Renal pelvis (tissue), 12 donors: ENCODE measurements at places on chromosomes 5 and 9. TPM values are rescaled to one million over a fixed set of nuclear protein-coding genes. Genes with fewer than 3 reads are reported as not detected.

The NMUR2 gene
- 0.09 TPM for polyA plus RNA-seq

The LCN12 gene
- 39.5 TPM for polyA plus RNA-seq

The FOXI1 gene
- 5.8 TPM for polyA plus RNA-seq

The FAM221B gene
- 0.12 TPM for polyA plus RNA-seq

The AFAP1L1 gene
- polyA plus RNA-seq: 22.1 TPM

The SLC46A2 gene
- 0.16 TPM for polyA plus RNA-seq

The SHC3 gene
- 2.3 TPM for polyA plus RNA-seq

The EGFLAM gene
- 10.6 TPM for polyA plus RNA-seq

The SIT1 gene
- 0.58 TPM for polyA plus RNA-seq

The PLK2 gene
- 171 TPM for polyA plus RNA-seq

The NFIL3 gene
- 30.0 TPM for polyA plus RNA-seq

The CRAT gene
- 57.5 TPM for polyA plus RNA-seq

The YTHDC2 gene
- polyA plus RNA-seq: 45.4 TPM

The MZB1 gene
- 0.61 TPM for polyA plus RNA-seq

The SRA1 gene
- polyA plus RNA-seq: 26.8 TPM

The SOX30 gene
- polyA plus RNA-seq: 0.64 TPM

- DNase-seq: peak; percentile 54
Measured at GRCh38 chr9:121261107-121261460, 6.9 kb upstream of the GSN start.

DNA sequence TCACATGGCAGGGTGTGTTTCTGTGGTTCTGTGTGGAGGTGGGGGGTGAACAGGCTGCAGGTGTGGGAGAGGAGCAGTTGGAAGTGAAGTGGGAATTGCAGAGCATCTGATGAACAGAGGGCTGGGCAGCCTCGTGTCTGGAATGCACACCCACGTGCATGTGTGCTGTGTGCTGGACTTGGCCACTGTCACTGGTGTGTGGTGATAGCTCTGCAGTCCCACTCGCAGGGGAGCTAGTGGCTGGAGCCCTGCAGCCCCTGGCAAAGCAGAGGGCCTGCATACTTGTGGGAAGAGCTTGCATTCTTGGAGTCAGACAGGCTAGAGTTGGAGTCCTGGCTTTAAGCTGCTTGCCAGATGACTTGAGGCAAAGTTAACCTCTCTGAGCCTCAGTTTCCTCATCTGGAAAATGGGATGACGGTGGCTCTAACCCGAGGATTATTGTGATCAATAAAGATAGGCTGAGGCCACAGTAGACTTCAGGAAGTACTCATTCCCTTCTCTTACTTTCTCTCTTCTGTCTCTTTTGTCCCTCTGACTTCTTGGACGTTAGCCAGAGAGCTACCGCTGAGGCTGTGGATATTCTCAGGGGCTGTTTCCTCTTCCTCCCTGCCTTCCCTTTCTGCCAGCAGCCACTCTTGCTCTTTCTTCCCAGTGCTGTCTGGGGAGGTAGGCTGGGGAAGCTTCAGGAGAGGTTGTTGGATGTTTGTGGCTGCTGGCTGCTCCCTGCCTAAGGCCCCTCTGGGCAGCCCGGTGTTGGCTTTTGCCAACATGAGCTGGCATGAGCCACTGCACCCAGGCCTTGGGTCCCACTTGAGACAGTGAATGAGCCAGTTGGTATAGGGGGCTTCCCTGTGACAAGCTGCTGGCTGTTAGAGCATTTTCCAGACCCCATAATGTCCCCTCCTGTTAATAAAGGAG is 18.3 kb downstream of the PSAT1 start:
- no peak for DNase-seq

- DNase-seq: no peak
Measured at GRCh38 chr9:18185196-18185595, 288.8 kb upstream of the ADAMTSL1 start.

DNA sequence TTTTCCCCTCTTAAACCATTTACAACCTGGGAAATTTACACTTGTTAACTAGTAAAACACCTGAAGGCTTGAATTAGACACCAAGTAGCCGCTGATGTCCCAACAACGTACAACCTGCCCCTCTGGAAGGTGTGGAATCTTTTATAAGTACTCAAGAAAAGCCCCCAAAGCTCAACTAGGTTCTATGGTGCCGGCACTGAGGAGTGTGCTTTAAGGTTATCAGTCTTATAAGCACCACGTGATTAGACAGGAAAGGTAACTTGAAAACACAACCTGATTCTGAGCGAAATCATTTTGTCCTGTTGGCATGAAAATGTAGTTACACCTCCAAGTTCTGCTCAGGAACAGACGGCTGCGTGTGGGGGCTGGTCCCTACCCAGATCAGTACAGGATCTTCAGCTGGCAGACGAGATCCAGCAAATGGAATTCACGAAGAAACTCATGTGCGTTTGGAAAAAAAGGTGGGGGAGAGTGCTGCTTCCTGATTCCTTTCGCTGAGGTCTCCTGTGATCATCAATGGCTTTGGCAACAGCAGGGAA is 195.5 kb downstream of the MEF2C start:
- no peak for DNase-seq

GRCh38 chr9:18459962-18460584 is 13.9 kb upstream of the ADAMTSL1 start:
- DNase-seq: no peak

DNA sequence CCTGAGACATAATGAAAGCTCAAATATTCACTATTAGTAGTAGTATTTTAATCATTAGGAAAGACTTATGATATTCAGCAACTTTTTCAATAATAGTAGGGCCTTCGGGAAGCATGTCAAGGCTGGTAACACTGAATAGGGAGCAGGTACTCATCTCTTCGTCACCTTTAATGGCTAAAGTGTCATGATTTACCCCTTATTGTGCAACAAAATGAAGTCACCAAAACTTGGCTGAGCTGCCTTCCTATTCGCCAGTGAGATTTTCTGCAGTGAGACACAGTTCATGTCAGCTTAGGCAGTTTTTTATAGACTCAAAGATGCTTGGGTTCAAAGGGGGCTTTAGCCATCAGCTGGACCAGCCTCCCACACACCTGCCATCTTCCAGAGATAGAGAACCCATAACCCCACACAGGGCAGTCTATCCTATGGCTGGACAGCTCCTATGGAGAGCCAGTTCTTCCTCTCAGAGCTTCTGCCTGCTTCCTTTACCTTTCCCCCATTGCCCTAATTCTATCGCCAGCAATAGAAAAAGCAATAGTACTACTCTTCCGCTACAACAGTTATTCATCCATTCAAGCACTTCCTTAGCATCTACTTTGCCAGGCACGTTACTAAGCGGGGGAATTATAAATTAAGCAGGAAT is 2.3 kb upstream of the CPLX2 start:
- no peak for DNase-seq

- no peak for DNase-seq
Measured at GRCh38 chr9:85216601-85217000, 525.2 kb downstream of the AGTPBP1 start.

DNA sequence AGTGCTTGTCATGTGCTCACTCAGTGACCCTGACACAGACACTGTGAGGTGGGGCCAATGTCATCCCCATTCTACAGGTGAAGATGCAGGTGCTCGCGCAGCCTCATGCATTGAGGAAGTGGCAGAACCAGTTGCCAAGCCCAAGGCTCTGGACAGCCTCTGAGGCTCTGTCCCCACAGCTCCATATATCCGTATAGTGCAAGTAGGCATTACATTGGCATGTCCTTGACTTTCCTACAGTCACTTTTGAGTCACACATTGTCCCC is 58.8 kb upstream of the ANGPTL2 start:
- DNase-seq: no peak

- no peak for DNase-seq
Measured at GRCh38 chr5:171688696-171689495, 96.7 kb upstream of the SMIM23 start.

GRCh38 chr9:84103651-84104377 is 123.2 kb downstream of the RMI1 start:
- no peak for DNase-seq

DNA sequence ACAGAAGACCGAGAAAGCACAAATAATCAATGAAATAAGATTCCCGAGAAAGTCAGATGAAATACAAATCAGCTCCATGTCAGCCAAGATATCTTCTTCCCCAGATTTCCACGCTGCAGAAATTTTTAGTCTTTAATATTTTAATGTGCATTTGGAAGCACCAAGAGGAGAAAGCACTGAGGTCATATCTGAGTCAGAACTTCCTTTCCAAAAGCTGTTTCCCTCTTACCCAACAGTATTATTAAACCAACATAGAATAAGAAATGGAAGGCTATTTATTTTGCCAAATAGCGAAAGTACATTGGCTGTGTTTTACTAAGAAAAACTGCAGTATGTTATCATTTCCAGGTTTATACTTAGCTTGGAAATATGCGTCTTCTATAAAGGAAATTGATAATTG is 772.1 kb upstream of the CDH9 start:
- no peak for DNase-seq

DNA sequence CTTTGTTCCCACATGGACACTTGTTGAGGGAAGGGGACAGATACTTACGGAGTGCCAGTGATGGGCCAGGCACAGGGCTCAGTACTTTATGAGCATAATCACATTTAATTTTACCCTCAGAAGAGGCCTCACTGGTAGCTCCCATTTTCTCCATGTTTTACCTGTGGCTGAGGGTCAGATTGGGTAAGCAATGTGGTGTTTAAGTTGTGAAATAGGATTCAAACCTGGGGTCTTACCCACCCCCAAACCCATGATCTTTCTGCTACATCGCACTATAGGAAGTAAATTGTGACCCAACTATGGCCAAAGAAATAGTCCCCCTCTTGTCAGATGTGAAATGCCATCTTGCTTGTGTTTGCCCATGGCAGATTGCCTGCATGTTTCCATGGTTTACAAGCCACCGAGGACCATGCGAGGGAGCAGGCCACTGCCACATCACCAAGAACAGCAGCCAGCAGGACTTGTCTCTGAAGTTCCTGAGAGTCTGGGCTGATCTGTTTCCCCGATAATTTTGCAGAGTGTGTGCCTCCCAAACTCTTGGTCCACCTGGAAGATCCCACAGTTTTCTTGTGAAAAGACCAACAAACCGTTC is 95.4 kb downstream of the MACROH2A1 start:
- DNase-seq: no peak

DNA sequence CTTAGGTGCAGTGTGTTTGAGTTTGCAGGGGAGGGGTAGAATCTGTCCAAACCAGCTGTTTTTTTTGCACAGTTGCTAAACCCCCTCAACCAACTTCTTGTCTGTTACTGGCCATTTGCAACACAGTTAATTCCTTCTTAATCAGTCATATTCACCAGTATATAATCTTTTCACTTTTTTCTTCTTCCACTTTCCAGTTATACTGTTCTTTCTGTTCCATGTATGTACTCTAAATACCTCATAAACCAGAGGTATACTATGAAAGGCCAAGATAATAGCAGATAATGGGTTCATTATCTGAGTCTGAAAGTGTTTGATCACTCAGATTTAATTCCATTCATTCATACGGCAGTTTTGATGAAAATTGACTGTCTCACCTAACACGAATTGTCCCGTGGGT is 11.1 kb downstream of the SMAD5 start:
- no peak for DNase-seq

DNA sequence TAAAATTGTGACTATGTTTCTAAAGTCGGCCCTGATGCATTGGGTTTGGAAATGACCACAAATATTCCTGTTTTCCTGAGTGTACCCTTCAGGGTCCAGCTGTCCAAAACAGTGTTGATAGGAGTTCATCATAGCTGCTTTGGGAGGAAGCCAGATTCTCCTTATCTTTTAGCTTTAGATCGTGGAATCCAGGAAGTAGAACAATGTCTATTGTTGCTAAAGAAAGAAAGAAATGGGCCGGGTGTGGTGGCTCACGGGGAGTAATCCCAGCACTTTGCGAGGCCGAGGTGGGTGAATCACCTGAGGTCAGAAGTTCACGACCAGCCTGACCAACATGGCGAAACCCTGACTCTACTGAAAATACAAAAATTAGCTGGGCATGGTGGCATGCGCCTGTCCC is 9.5 kb downstream of the CAVIN4 start:
- no peak for DNase-seq

GRCh38 chr5:173762045-173762444 is 126.1 kb upstream of the CPEB4 start:
- DNase-seq: no peak

GRCh38 chr5:132210944-132211343 is 16.7 kb downstream of the P4HA2 start:
- DNase-seq: no peak

DNA sequence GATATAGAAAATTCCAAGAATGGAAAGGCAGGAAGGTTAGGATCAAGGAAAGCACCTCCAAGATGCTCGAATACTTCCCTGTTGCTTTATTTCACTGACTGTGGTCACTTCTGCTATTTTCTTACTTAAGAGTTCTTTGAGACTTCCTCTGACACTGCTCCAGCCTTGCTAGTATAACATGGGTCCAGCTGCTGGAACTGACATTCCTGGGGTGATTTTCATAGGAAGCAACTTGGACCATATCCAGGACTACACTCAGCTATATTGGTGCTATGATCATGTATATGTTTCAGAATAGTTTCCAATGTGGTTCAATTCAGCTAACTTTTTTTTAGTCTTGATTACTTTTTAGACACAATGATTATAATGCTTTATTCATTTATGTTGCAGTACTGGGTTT is 81.6 kb upstream of the CKMT2 start:
- DNase-seq: peak; percentile 56

DNA sequence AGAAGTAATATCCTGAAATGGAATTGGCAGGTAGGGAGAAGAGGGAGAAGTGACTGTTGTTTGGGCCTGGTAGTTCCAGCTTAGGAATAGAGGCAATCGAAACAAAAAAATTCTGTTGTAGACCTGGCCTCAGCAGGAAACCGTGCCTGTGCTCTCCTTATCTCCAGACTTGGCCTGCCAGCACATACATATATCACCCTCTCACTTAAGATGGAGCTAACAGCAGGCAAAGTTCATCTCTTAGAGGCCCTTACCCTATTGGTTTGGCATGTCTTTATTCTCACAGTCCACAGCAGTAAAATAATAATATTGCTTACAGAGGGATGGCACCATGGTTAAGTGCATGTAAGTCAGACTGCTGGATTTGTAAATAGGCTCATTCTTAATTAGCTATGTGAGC is 19.6 kb upstream of the TNC start:
- DNase-seq: no peak

DNA sequence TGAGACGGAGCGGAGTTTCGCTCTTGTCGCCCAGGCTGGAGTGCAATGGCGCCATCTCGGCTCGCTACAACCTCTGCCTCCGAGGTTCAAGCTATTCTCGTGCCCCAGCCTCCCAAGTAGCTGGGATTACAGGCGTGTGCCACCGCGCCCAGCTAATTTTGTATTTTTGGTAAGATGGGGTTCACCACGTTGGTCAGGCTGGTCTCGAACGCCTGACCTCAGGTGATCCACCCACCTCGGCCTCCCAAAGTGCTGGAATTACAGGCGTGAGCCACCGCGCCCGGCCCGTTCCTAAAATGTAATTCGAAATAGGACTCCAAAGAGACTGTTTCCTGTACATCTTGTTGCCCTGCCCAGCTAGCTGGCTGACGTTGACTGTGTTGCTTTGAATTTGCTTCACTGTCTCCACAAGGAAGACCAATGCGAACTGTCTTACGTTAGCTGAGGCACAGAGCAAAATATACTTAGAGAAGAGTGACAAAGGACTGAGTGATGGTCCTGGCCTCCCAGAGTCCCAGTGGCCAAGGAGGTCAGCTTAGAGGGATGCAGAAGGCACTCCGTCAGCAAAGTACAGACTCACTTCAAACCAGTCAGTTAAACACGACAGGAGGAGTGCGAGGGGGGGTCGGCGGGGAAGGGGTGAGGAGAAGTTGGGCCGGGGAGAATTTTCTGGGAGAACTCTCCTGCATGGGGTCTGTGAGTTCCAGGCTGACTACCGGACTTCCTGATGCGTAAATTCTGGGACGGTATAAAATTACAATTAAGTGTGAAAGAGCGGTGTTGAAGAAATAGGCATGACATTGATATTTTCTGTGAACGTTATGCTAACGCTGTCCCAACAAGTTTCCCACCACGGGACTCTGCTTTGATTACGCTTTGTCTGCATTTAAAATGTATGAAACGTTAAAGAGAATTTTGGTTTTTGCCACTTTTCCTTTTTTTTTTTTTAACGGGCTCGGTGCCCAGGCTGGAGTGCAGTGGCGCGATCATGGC is 6.8 kb upstream of the TRIM41 start:
- DNase-seq: no peak
